Activated T-cell treated with anti-CD3 and anti-CD28 coated beads, Interleukin-2, amount 50 U/mL, for 1 hour (primary cell): ENCODE measurements at places on chromosomes 1 and 21.

GRCh38 chr1:85822696-85823095 is 114.5 kb upstream of the ZNHIT6 start:
- DNase-seq = no peak

GRCh38 chr1:211551638-211552460 is 27.1 kb downstream of the SLC30A1 start:
- DNase-seq = no peak

- DNase-seq = no peak
These were observed 90.3 kb upstream of the PAXBP1 start for GRCh38 chr21:32861866-32862265.

- no peak for DNase-seq
These were observed 10.8 kb downstream of the SCNN1D start for GRCh38 chr1:1291023-1291528.

- no peak for DNase-seq
These were observed 47.1 kb downstream of the GPR88 start for GRCh38 chr1:100584761-100585745.

- no peak for DNase-seq
These were observed 80.4 kb upstream of the COL6A1 start for GRCh38 chr21:45901061-45901690.

- DNase-seq = no peak
These were observed 26.8 kb downstream of the GADD45A start for GRCh38 chr1:67711855-67712212.

DNA sequence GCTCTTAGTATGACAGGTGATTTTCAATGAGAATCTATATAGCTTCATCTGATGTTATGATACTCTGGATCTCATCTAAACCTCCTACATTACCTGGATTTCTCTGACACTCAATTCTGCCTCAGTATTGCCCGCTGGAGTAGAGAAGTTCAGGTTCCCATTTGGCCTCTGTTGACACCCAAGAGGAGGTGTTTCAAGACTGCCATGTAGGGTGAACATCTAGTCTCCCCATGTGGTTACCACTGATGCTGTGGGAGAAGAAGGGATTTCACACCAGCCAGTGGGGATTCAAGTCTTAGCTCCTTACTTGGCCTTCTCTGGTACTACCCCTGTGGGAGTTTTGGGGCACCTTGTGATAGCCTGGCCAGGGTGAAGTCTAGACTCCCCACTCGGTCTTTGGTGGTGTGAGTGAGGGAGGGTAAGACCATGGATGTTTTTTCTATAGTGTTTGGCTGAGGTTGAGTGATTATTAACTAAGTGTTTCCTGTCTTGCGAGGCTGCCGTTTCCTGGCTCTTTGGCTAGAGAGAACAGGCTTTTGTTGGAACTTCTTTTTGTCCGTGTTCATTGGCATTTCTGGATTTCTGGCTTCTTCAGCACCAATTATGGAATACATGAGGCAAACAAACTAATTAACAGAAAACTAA is 90.7 kb downstream of the RHOU start:
- DNase-seq = no peak

- DNase-seq = no peak
These were observed 1.2 kb upstream of the A3GALT2 start for GRCh38 chr1:33322109-33322508.

DNA sequence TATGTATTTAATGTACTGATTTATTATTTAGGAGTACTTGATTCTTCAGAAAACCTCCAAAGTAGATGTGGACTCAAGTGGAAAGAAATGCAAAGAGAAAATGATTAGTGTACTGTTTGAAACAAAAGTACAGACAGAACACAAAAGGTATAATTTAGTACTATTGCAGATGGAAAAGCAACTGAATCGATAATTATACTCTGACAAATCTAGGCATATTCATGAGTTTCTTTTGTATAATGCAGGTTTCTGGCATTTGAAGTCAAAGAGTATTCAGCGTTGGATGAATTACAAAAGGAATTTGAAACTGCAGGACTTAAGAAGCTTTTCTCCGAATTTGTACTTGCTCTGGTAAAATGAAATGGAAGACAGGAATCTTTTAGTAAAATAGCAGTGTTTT is 12.5 kb downstream of the RWDD3 start:
- DNase-seq = no peak

DNA sequence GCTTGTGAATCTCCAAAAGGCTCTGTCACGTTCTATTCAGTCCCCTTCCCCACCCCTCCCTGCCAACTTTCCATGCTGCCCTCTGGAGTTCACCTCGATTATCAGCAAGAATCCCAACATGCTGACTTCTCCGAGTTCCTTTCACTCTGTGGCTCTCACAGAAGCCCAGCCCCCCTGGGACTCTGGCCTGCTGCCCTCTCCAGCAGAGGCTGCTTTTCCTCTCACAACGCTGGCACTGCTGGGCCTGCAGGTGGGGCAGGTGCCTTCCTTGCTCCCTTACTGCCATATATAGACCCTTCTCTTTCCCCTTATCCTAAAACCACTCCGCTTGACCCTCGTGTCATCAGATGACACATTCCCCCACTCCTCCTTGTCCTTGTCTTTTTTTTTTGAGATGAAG is 10.2 kb upstream of the RNF186 start:
- DNase-seq = no peak

GRCh38 chr1:10338047-10338446 is 60.8 kb upstream of the PGD start:
- peak; percentile 30 for DNase-seq

GRCh38 chr1:159798893-159799292 is 3.3 kb upstream of the FCRL6 start:
- DNase-seq = peak; percentile 36

DNA sequence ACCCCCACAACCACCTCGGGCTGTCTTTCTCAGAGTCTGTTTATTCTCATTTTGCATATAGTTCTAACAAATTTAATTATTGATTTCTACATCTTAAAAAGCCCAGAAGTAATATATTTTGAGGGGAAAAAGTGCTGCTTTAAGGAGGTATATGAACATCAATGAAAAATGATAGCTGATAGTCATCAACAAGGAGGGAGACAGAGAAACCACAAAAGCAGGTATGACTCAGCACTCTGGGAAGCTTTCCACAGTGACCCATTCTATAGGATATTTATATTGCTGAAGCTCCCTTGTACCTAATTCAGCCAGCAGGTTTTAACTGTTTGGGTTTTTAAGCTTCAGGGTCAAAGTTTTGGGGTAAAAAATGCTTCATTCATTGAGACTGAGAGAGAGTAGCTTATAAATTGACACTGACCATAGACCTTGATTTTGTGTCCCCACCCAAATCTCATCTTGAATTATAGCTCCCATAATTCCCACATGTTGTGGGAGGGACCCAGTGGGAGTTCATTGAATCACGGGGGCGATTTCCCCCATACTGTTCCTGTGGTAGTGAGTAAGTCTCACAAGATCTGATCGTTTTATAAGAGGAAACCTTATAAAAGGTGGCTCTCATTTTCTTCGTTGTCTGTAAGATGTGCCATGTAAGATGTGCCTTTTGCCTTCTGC is 27.4 kb downstream of the VANGL1 start:
- no peak for DNase-seq
